ENCODE measurements at places on chromosomes 7 and 10.

DNA sequence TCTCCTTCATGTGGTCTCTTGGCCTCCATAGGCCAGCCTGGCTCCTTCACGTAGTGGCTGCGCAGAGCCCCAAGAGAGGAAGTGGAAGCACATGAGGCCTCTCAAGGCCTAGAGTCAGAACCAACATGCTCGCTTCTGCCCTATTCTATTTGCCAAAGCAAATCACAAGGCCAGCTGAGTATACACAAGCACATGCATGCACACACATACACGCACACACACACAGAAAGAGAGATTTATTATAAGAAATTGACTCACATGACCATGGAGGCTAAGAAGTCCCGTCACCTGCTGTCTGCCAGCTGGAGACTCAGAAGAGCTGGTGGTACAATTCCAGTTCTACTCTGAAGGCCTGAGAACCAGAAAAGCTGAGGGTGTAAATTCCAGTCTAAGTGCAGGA, 64.3 kb upstream of the NRP1 start:
- no peak for DNase-seq

DNA sequence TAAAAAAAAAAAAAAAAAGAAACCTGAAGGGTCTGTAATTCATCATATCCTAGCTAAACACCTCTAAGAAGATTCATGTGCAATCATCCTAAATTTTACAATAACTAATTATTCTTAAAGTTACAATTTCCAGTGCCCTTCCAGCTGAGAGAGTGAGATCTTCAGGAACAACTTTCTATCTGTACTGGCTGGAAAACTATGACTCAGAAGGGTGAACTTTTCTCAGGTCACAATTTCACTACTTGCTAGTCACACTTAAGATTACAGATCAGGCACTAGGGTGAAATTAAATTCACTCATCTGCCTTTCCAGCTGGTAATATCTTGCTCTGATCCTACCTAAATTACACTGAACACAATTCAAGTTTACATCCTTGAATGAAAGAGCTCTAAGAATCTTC, 158.8 kb downstream of the ANK3 start:
- no peak for DNase-seq

GRCh38 chr7:42372479-42372878, 135.5 kb upstream of the GLI3 start:
- no peak for DNase-seq

GRCh38 chr10:21677551-21677950, 143.5 kb downstream of the MLLT10 start:
- DNase-seq: no peak

DNA sequence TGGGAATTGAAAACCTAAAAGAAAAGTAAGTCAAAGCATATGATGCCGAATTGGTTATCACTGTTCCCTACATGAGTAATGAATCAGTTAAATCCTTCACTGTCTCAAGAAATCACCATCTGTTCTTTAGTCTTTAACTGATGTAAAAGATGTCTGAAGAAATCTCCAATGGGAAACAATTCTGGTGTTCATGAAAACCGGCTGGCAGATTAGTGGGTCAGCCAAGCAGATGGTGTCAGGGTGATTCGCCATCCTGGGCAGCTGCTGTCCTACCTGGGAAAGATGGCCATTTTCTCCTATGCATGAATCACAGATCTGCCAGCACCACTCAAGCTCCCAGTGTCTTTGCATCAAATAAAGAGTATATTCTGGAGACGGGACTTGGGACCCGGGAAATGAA, 925.2 kb upstream of the GHITM start:
- no peak for DNase-seq

Measured in CD4-positive, alpha-beta T cell treated with Interferon gamma for 1 hour (primary cell).